ENCODE measurements at places on chromosomes 1 and 21.

DNA sequence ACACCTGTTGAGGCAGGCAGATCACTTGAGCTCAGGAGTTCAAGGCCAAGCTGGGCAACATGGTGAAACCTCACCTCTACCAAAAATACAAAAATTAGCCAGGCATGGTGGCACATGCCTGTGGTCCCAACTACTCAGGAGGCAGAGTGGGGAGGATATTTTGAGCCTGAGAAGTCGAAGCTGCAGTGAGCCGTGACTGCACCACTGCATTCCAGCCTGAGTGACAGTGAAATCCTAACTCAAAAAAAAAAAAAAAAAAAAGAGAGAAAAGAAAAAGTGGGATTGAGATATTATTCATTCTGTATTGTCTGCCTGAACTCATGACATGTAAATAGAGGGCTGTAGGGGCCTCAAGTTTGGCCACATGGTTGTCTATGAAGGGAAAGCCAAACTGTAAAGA lies 37.3 kb downstream of the WNT2B start:
- no peak for DNase-seq

GRCh38 chr1:210445485-210445884 lies 116.8 kb downstream of the HHAT start:
- no peak for DNase-seq

- no peak for DNase-seq
These were observed 7.8 kb downstream of the IRF6 start for GRCh38 chr1:209797978-209798639.

GRCh38 chr1:217495249-217495648 lies 135.6 kb downstream of the GPATCH2 start:
- no peak for DNase-seq

DNA sequence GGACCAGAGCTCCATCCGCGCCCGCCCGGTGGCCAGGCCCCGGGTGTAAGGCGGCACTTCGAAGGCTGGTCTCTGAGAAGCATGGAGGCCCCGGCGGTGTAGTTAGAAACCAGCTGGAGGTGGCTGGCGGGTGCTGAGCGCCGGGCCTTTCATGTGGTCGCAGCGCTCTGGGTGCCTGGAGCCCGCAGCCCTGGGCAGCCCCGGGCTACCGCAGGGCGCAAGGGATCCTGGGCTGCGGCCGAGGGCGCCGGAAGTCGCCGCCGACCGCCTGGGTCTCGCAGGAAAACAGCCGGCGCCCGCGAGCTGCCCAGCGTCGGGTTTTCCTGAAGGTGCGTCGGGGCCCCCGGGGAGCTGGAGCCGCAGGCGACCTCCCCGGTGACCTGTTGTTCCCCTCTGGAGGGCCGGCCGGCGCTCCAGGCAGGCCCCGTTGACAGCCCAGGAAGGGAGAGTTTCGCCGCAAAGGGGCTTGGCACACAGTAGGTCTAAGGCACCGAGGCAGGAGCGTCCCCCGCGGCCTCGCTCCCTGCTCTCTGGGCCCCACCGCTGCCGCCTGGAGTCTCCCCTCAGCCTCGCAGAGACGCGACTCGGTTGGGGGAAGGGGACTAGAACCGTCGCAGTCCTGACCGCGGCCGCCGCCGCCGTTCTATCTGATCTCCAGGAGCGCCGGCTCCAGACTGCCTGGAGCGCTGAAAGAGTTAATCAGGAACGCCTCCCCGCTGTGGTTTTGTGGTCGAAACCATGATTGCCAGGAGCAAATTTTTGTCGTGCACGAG lies 2.7 kb downstream of the GRHL3 start:
- peak; percentile 63 for DNase-seq

- no peak for DNase-seq
These were observed 19.0 kb downstream of the MORC3 start for GRCh38 chr21:36338975-36339374.

DNA sequence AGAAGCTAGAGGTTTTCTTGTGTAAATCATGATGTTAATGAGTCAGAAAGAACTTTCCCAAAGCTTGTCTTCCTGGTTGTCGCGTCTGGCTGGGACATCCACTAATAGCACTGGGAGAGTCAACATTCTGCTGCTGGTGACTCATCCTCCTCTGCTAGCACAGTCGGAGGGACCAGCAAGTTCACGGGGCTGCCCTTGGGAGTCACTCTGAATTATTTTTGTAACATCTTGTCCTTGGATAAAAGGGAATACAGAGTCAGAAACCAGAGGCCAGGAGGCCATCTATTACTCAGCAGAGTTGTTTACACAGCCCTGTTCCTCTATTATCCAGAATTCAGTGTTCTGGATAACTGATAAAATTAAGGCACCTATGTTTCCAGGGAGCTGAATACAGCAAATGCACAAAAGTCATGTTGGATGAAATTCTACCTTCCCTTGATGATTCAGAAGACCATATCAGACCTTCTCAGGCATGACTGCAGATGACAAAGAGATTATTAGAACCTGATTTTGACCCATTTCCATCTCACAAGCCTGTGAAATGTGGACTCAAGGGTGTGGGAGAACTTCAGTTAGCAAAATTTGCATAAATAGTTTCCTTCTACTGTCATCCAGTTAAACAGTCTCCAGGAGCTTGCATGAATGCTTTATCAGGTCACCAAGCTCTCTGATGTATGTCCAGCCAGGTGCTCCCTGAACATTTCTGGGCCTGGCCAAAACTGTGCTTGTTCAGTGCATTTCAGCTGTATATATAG lies 68.1 kb downstream of the JAK1 start:
- no peak for DNase-seq

DNA sequence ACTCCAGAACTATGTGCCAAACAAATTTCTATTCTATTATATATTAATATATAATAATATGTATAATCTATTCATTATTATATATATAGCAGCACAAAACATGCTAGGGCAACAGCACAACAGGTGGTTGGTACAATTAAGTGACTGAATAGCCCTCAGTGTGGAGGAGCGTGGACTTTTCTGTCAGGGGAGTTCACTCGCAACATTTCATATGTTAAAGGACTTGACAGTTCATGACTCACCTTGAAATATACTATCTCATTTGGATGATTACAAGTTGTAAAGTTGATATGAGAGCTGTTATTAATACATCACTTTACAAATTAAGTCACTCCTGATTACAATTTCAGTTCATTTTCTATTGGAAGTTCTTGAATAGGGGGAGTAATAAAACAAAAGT lies 178.4 kb downstream of the LHX8 start:
- DNase-seq = no peak

- no peak for DNase-seq
These were observed 45.3 kb downstream of the DIP2A start for GRCh38 chr21:46503922-46504550.

DNA sequence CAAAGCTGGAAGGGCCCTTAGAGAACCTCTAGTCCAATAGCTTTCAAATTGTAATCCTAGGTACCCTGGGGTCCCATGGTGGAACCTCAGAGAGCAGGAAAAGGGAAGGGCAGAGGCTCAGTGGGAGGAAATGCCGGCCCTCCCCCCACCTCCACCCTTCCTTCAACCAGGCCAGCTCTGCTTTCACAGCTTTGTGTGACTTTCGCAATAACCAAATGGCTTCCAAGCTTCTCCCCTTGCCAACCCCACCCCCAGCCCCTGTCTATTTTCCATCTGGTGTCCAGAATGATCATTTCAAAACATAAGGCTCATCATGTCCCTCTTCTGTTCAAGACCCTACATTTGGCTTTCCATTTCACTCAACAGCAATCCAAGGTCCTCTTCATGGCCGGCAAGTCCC lies 74.4 kb downstream of the CD58 start:
- no peak for DNase-seq

GRCh38 chr1:192914696-192915095 lies 105.9 kb downstream of the RGS2 start:
- no peak for DNase-seq

- no peak for DNase-seq
These were observed 66.8 kb downstream of the TBCE start for GRCh38 chr1:235434001-235434400.

- DNase-seq = no peak
These were observed 20.2 kb upstream of the KCNAB2 start for GRCh38 chr1:6025269-6026094.

DNA sequence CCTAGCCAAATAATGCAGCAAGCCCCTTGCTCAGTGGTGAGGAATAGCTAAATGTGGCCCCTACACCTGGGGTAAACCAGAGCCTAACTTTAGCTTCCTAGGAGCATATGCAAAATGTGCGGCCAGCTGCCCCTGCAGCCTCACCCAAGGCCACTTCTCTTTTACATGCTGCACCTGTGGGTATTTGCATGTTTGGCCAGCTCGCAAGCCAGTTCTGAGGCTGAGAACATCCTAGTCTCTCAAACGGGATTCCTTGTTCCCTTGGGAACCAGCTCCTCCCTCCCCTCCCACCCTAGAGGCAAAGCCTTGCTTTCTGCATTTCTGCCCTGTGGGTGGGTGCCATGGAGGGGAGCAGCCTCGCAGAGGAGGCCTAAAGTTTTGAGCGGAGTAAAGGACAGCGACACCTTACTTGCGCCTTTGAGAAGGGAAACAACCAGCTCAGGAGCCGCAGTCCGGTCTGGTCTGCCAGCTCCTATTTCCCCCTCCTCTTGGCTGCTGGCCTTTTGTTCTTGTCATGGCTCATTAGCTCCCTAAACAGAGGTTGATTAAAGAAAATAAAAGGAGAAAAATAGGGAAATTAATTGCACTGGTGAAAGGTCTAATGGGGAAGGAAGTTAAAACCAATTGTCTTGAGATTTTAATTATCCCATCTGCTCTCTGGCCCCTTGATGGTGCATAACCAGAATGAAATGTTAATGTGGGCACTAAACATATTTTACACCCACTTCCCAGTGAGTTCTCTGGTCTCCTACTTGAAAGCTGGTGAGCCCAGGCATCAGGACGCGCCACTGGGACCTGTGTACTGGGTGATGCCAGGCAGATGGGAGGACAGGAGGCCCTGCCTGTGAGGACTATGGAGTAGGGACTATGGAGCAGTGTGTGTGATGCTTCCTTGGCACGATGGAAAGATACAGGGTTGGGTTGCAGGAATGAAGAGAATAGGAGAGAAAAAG lies 68.7 kb downstream of the TEX35 start:
- no peak for DNase-seq

DNA sequence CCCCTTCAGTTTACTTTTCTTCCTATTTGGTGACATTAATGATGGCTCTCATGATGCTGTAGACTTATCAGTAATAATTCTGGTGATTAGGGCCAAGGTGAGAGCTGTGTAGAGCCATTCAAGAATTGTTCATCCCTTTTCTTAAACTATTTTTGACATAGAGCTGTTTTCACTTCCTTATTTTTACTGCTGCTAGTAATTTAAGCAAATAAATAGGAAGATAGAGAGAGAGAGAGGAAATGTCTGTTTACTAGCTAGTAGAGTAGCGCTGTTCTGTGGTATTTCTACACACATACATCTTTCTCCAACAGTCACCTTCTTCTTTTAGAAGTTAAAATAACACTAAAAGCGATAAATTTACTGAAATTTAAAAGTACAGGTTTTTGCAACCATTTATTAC lies 678.0 kb upstream of the ZP4 start:
- no peak for DNase-seq

GRCh38 chr21:36030581-36031189 lies 29.6 kb downstream of the SETD4 start:
- no peak for DNase-seq

- no peak for DNase-seq
These were observed 136.9 kb downstream of the SYT14 start for GRCh38 chr1:210074904-210075303.

DNA sequence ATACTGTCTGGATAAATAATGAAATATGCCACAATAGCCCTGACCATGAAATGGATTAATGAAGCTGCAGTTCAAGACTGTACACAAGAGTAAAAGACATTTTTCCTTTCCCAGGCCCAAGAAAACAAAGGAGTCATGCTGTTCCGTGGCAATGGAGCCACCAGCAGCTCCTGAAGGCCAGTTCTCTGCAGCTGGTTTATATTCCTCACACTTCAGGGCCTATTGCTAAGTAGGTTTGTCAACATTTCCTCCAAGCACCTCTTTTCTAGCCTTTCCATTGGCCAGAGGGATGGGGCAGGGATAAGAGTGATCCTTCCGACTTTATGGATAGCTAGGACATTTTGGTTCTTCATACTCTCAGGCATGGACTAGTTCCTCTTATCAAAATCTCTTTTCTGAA lies 24.2 kb upstream of the RGL1 start:
- DNase-seq = no peak

DNA sequence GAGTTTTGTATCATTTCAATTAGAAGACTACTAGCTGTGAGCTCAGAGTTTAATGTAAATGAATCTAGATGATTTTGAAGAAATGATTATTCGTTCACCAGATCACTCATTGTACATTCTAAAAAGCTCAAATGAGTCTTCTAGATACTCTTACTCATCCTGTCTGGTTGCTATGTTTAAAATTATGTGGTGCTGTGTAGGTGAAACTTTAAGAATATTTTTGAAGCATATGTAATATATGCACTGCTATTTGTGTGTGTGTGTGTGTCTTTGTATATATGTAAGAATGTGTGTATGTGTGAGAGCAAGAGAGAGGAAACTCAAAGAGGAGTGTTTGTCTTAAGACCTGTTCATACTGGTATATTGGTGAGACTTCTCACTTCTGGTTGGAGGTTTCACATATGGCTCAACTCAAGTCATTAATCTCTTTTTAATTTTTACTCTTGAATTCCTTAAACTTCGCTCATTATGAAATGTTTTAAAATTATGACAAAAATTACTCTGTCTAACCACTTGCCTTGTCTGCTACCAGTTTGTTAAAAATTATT lies 8.6 kb upstream of the C1orf105 start:
- DNase-seq = no peak

DNA sequence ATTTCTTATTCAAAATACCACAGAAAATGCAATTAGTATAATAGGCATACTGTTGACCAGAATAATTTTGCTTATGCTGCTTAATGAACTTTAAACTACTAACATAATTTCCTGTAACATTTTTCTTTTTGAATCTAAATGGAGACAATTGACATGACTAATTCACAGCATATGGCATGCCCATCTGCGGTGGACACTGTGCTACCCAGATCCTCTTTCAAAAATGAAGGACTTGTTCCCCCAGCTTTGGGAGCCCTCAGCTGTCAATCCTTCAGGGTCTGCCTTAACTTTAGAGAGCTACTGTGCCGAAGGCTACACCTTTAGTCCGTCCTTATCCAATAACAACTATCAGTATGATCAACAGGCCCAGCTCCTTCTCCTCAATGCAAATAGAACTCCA lies 789.0 kb downstream of the PLA2G4A start:
- no peak for DNase-seq

GRCh38 chr1:5053744-5054143 lies 399.3 kb downstream of the AJAP1 start:
- no peak for DNase-seq

DNA sequence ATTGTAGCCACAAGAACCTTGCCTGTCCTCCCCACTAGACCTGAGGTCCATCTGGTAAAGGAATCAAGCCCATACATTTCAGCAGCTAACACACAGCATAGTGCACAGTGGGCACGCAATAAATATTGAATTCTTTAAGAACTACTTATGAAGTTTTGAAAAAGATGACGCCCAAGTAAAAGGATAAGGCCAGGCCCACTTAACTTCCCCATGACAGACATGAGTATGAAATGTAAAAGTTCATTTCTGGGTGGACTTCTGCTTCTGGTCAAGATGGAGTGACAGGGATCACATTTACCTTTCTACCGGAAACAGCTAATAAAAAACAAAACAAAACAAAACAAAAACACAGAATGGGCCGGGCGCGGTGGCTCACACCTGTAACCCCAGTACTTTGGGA lies 25.4 kb downstream of the SORT1 start:
- no peak for DNase-seq

Measured in stimulated activated CD4-positive, alpha-beta T cell treated with anti-CD3 and anti-CD28 coated beads, Interleukin-1b, Interleukin-23, amount 100 ng/mL, for 24 hours (primary cell).